ENCODE measurements at places on chromosomes 2 and 18.

- no peak for DNase-seq
Observed at GRCh38 chr2:6168485-6168884, 476.3 kb downstream of the SOX11 start.

DNA sequence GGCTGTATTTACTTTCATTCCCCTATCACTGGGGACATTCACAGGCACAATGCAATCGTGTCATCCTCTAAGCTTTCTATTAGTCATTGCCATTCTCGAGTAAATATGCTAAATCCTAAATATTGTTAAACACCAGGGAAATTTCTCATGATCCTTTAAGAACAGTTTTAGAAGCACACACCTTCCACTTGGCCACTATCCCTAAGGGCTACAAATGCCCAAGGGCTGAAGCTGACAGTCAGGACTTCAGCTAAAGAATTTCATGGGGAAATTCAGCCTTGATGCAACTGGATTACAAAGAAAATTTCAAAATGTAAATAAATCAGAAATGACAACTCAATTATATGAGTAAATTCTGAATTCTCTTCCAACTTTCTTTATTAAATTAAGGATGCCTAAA lies 163.1 kb upstream of the PID1 start:
- no peak for DNase-seq

DNA sequence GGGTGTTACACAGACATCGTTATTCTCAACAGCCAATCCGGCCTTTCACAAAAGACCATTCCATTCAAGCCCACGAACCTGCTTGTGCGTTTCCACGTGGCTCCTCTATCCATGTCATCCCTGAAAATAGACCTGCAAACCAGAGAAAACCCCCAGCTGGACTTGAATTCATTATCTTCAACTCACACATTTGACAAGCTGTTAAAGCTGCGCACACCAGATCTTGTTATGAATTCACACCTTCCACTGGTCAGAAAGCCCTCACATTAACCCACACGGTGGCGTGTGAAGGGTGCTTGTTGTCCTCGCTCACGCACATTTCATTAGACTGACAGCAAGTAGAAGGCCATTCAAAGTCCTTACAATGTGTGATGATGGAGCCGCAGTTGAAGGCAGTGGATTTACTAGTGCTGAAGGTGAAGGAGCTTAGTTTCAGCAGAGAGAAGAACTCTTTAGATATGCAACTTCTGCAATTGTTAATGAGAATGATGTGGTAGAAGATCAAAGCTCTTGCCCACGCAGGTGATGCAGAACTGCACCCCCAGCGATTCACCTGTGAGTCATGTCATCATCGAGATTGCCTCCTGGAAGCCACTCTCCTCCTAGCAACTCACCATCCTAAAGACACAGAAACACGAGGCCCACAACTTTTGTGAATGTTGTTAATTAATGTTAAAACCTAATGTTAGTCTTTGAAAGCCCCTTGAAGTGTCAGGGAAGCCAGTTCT lies 224.8 kb upstream of the SOX11 start:
- DNase-seq: peak; percentile 34

- DNase-seq: no peak
Observed at GRCh38 chr2:101111917-101112771, 39.0 kb downstream of the TBC1D8 start.

DNA sequence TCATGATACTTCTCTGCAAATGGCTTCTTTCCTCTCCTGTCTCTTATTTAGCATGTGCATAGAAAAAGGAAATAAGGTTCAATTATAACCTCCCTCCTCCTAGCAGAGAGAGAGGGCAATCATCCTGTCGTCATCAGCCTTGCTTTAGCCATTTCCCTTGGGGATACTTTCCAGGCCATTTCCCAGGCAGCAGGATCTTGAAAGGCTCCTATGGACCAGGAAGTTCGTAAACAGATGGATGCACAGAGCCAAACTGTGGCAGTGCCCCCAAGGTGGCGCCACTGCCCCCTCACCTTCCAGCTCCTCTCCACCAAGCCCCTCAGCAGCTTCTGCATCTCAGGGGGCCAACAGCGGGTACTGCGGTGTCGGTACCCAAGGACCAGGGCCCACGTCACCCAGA lies 157.4 kb downstream of the DTNA start:
- peak; percentile 48 for DNase-seq

DNA sequence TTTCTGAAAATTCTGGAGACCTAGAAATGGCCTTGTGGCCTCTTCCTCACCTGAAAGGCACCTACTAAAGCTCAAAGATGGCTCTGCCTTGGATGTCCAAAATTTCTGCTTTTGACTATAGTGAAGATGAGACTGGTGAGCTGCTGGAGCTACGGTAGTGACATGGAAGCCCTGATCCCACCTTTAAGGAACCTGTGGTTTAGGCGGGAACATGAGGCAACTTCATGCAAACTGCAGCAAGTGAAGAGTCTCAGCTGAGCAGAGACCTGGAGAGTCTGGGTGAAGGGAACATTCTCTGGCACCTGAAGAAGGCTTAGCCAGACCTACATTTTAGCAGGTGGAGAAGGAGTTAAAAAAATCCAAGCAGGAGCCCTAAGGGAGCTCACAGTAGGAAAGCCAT lies 40.0 kb downstream of the GORASP2 start:
- DNase-seq: no peak

- no peak for DNase-seq
Observed at GRCh38 chr2:15337996-15338666, 223.0 kb downstream of the NBAS start.

DNA sequence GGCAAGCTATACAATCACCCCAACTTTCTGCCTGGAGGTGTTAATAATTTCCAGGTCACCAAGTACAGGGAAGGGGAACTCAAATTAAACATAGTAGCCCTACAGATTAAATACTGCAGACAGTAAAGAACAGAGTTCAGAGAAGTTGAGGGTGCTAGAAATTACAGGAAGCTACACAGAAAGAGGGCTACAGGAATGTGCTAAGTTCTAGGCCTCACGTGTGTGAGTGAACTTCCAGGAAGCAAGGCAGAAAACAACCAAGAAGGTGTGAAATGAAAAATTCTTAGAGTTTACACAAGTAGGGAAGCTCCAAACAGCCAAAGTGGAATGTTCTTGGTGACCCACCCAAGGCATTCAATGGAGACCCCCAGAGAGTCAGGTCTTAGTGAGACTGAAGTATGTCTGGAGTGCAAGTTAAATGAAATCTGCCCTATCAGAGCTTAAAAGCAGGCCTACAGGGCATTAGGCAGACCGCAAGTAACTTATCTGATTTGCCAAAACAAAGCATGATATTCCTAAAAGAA lies 58.1 kb upstream of the RNU4ATAC start:
- no peak for DNase-seq

DNA sequence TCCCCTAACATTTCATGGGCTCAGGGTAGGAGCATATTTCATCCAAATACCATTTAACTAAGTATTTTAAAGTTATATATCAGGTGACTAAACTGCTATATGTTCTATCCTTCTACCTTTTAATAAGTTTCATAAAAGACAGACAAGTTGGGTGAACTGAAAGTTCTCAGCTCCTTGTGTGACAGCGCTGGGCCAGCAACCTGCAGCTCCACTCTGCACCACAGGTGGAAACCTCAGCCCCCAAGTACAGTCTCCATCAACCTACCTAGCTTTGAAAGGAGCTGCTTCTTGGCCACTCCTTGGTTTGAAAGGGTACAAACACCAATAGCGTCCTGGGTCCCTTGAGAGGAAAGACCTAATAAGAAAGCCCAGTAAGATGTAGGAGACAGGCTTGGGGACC lies 177.9 kb downstream of the PDE1A start:
- DNase-seq: no peak

All from brain (organoid and tissue), 16 donors.